Activated CD4-positive, alpha-beta T cell treated with anti-CD3 and anti-CD28 coated beads, Interleukin-2, Interleukin-6, amounts not matched to agents 100 ng/mL and 50 ng/mL, durations not matched to agents 16 hours and 8 hours (primary cell): ENCODE measurements at places on chromosomes 5 and 9.

- DNase-seq: no peak
Measured at GRCh38 chr9:89194421-89195130, 16.0 kb upstream of the SHC3 start.

DNA sequence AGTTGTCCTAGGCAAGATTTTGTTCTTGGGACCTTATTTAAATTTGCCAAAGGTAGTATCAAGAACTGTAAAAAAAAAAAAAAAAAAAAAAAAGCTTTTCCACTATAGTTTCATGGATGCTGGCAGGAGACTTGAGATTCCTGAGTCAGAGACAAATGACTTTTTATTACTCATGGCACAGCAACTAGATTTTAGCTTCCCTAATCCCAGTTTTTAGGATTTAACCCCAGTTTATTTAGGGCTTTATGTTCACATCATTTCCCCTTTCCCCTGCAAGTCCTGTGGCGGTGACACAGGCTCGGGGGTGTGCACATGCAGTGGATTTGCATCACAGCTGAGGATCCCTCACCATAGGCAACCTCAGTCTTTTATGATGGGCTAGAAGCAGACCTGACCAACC lies 144.9 kb downstream of the GOLPH3 start:
- no peak for DNase-seq

- DNase-seq: no peak
Measured at GRCh38 chr9:110198357-110198756, 9.6 kb downstream of the C9orf152 start.

GRCh38 chr9:38765101-38765500 lies 45.2 kb upstream of the FAM240B start:
- no peak for DNase-seq

- no peak for DNase-seq
Measured at GRCh38 chr5:170700503-170700902, 83.0 kb upstream of the GABRP start.

- no peak for DNase-seq
Measured at GRCh38 chr5:174344335-174344734, 298.8 kb downstream of the NSG2 start.

- peak; percentile 36 for DNase-seq
Measured at GRCh38 chr9:120436983-120437475, 142.9 kb downstream of the CDK5RAP2 start.

DNA sequence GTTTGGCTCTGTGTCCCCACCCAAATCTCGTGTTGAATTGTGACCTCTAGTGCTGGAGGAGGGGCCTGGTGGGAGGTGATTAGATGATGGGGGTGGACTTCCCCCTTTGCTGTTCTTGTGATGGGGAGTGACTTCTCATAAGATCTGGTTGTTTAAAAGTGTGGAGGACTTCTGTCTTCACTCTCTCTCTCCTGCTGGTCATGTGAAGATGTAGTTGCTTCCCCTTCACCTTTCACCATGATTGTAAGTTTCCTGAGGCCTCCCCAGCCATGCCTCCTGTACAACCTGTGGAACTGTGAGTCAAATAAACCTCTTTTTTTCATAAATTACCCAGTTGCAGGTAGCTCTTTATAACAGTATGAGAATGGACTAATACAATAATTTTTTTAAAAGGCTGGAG lies 10.6 kb upstream of the MYO10 start:
- no peak for DNase-seq

DNA sequence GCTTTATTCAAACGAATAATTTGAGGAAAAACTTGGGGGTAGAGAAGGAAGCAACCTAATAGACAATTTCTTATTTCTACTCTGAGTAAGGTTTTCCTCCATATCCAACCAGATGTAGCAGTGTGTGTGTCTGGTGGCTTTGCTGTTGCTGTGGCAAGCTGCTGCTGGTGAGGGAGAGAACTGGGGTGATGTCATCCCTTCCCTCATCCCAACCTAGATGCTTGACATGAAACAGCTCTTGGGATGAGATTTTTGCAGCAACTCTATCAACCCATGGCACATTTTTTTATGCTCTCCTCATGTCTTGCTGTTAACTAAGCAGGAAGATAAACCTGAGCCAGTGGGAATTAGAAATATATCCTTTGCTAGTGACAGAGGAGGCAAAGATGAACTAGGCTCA lies 135.8 kb downstream of the PCSK1 start:
- DNase-seq: no peak

- DNase-seq: no peak
Measured at GRCh38 chr5:44546286-44546685, 157.1 kb upstream of the FGF10 start.

GRCh38 chr9:108150736-108151586 lies 661.4 kb upstream of the KLF4 start:
- no peak for DNase-seq
